ENCODE measurements at places on chromosomes 3 and 15.

- no peak for DNase-seq
Measured at GRCh38 chr3:88807491-88808105, 299.8 kb upstream of the EPHA3 start.

DNA sequence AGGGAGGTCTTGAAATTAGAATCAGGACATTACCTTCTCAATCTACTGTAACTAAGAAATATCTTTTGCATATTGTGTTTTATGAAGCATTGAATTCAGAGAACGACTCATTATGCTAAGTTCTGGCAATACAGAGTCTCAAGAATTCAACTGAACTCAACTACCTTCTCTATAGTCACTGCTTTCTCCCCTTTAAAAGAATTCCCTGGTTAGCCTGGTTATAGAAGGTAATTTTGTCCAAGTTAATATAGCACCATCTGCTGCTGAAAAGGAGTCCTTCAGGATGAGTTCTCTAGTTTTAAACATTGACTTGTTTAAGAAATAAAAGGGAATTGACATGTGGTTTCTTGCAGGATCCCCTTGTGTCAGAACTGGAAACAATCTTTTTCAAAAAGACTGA, 60.2 kb downstream of the IL16 start:
- DNase-seq: no peak

DNA sequence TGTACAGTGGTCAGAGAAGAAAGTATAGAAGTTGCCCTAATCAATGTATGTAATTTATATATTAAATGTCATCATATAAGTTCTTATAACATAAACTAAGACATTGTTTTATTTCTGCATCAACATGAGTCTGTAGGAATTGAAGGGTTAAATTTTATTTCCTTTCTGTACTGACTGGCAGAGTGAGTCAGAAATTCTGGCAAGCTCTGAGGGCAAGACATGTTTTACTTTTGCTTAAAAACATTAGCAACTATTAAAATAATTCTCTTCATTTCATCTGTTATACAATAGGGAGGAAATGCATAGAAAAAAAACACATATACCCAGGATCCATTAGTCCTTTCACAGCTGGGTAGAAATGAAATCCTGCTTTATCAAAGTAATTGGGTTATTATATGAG, 171.4 kb upstream of the ALCAM start:
- no peak for DNase-seq

DNA sequence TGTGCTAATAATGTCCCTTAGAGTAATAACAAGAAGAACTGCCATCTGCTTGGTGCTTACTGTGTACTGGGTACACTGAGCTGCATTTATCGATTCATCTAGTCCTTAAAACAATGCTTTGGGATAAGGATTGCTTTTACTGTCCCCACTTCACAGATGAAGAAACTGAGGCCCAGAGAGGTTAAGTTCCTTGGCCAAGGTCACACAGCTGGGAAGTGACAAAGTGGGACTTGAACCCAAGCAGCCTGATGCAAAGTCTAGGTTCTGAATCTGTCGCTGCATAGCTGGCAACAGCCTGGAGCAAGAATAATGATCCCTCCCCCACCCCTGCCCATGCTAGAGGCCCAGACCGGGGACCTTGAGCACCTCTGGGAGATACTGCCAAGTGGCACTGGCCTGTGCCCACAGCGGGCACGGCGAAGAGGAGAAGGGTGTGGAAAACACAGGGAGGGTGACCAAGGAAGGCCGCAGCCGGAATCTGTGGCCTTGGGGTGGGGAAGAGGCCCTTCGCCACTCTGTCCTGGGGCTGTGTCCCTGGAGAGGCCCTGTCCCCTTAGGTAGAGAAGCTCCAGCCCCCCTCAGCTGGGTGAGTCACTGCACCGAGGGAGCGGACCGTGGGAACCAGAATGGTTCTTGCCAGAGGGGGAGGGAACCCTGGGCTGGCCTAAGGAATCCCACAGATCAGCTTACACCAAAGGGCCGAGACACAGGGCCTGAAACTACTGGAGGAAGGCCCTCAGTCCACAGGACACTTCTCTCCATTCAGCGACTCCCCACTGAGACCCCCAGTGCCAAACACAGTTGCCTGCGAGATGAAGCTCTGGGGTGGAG, 3.5 kb downstream of the PLXND1 start:
- DNase-seq: no peak

GRCh38 chr3:11510001-11510340, 133.7 kb downstream of the VGLL4 start:
- DNase-seq: no peak

DNA sequence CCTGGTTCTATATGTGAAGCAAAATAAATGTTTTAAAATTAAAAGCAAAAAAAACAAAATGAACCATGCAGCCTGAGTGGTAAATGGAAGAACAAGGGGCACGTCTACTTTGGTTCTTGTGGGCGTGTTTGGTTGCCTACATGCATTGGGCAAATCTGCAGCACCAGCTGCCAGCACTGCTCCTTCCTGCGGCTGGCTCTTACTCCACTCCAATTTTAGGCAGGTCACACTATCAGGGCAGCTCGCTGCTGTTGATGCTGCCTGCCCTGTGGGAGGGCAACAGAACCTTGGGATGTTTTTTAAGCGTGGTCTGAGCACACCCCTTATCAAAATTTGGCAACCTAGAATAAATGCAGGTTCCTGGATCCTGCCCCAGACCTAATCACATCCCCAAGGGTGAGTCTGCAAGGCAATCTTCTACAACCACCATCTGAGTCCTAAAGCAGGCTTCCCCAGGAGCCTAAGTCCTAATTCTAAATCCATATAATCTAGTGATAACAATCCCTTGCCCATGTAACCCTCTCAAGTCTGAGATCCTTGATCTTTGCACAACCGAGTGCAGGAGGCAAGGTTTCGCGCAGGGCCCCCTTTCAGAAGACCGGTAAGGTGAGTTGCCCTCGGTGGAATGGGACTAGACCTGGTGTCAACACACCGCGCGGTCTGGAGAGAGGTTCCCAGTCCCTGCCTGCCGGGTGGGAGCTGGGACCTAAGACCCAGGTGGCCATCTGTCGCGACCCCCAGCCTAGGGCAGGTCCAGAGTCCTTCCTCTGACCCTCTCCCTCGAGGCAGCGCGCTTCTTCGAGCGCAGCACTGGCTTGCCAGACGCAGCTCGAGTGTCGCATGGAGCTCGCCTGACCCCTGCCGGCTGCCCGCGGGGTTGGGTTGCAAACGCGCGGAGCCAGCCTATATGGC, 15.9 kb downstream of the IVD start:
- DNase-seq: peak; percentile 46

- DNase-seq: no peak
Measured at GRCh38 chr3:89043406-89043932, 64.0 kb upstream of the EPHA3 start.
